ENCODE measurements at places on chromosomes 7 and 10.

- DNase-seq: no peak
These were observed 94.3 kb upstream of the AFAP1L2 start for GRCh38 chr10:114498413-114499111.

- DNase-seq: no peak
These were observed 38.9 kb downstream of the JAKMIP3 start for GRCh38 chr10:132104471-132105301.

DNA sequence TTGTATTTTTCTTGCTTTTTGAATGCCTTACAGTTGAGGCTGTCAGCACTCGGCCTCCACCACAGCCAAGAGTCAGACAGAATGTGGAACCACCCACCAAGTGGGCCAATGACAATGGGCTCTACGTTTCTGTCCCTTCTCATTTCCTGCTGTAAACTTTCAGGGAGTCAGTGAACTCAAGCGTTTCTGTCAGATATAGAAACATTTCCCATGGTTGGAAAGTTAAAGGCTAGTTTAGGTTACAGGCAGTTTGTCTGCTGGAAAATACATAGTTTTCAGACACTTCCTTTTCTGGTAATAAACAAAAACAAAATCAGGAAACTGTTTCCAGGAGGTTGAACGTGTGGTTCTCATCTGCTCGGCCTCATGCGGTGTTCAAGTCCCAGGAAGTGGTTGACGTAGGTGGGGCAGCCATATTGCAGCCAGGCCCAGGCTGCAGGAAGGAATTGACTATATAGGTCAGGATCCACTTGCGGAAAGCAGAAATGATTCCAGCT lies 245.1 kb downstream of the CAMK1D start:
- DNase-seq: no peak

DNA sequence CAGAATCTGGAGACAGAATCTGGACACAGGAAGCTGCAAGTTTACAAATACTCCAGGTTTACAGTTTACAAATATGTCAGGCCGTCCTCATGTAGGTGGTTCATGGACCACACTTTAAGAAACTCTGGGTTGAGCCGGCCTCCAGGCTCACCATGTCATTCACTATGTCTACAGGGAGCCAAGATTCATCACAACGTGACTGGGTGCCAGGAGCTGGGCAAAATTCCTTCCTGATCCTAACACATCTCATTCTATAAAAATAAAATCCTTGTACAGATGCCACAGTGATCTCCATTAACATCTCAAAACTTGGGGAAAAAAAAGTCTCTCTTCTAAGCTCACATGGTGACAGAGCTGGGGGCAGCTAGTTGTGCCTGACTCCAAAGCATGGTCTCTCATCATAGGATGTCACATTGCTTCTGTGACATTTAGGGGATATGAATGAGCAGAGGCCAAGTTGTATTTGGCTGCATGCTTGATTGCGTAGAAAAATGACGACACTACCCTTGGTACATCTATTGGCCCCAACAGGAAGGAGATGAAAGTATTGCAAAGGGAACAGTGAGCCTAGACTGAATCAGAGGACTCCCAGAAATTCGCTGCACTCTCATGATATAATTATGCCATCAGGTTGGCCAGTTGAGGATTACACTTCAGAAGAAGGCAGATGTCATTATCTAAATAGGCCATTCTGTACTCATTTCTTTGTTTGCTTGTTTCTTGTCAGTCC lies 35.9 kb downstream of the MTURN start:
- no peak for DNase-seq

DNA sequence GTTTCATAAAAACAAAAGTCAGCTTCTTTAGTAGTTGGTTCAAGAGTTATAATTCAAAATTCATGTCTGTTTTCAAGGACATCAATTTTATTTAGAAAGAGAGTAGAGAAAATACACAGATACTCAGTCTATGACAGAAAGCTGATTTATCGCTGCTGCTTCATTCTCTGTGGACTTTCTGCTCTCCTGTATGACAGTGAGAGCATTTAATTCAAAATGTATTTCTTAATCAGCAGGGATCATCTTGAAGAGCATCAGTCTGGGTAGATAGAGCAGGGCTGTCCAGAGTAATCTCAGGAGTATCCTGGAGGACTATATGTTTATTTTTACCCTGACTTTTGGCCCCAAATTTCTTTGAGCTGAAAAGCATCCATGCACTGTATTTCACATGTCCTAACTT lies 1676.7 kb downstream of the REEP3 start:
- no peak for DNase-seq

GRCh38 chr7:74474271-74474865 lies 20.7 kb downstream of the GTF2IRD1 start:
- DNase-seq: no peak

DNA sequence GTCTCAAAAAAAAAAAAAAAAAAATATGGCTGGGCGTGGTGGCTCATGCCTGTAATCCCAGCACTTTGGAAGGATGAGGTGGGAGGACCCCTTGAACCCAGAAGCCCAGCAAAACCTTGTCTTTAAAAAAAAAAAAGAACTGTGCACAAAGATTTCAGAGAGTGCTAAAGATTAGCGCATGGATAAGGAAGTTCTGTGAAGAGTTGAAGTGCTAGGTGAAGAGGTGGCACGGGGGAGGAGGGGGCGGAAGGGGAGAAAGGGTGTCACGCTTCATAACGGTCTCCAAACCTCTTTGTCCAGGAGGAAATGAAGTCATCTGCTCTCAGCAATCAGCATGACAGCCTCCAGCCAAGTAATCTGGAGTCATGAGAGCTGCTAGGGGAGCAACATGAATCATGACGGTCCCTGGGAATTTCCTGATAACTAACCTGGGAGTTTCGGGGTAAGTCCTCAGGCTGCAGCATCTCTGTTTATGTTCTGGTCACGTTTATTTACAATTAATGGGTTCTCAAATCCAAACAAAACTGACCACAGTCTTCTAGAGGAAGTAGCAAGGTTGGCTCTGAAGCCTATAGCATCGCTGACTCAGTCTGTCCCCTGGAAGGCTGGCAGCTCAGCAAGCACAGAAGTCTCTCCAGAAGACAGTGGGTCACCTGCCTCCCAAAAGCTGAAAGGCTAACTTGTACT lies 1.9 kb upstream of the PLAU start:
- DNase-seq: no peak

GRCh38 chr7:15418264-15418663 lies 143.6 kb downstream of the AGMO start:
- no peak for DNase-seq

- DNase-seq: no peak
These were observed 183.7 kb upstream of the CELF2 start for GRCh38 chr10:10833955-10834354.

DNA sequence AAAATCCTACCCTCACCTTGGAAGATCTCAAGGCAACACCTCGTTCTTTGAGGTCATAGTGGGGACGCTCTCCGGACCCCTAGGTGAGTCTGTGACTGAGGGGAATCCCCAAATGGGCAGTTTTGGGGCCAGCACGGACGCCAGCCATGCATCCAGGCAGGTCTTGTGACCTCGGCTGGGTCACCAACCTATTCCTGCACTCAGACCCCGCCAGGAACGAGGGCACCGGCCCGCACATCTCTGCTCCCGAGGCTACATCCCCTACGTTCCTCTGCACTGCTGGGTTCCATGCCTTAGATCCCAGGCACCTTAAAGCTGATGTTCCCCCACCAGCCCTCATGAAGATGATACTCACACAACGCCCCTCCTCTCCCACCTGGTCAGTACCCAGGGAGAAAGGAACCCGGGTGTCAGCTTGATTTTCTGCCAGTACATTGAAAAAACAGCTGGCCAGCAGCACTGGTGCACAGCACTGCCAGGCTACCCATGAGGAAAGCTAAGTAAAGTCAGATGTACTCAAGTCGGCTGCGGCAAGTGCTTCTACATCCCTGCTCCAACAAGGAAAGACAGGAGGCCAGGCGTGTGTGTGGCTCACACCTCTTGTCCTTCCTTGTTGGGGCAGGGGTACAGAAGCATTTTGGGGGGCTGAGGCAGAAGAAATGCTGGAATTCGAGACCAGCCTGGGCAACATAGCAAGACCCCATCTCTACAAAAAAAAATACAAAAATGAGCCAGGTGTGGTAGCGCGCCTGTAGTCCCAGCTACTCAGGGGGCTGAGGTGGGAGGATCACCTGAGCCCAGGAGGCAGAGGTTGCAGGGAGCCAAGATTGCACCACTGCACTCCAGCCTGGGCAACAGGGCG lies 48.1 kb downstream of the DIP2C start:
- no peak for DNase-seq

DNA sequence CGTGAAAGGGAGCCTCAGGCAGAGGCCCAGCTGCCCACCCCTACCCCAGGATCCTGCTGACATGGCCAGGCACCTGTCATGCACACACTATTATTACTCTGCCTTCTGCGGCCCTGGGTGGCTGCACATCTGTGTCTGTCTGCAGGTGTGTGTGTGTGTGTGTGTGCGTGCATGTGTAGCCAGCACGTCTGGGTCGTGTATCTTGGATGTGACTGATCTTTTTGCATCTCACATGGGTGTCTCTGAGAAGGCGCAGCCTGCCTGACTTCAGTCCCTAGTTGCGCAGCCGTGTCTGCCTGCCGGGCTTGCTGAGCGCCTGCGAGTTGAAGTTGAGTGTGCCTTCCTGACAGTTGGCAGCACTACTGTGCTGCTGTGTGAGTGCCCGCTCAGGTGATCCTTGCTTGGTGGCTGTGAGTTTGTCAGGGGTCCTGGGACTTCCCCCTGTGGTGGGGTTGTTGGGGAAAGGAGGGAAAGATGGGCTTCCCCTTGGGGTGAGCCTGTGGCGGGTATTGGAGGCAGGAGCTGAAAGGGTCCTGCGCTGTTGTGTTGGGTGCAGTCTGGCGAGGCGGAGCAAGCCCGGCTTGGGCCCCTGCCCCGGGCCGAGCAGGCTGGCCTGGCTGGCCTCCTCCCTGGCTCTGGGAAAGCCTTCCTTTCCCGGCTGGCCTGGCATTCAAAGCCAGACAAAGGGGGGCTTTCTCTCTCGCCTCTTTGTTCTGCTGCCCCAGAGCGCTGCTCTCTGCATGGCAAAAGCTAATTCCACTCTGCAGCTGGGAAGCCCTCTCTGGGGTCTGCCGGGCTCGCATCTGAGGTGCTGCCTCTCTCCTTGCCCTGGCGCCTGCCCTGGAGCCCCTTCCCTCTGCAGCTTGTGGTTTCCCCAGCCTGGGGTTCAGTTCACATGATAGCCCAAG lies 4.9 kb downstream of the TRIM8 start:
- DNase-seq: no peak

- DNase-seq: peak; percentile 53
These were observed 844 bp downstream of the FBXW4 start for GRCh38 chr10:101693978-101694673.

DNA sequence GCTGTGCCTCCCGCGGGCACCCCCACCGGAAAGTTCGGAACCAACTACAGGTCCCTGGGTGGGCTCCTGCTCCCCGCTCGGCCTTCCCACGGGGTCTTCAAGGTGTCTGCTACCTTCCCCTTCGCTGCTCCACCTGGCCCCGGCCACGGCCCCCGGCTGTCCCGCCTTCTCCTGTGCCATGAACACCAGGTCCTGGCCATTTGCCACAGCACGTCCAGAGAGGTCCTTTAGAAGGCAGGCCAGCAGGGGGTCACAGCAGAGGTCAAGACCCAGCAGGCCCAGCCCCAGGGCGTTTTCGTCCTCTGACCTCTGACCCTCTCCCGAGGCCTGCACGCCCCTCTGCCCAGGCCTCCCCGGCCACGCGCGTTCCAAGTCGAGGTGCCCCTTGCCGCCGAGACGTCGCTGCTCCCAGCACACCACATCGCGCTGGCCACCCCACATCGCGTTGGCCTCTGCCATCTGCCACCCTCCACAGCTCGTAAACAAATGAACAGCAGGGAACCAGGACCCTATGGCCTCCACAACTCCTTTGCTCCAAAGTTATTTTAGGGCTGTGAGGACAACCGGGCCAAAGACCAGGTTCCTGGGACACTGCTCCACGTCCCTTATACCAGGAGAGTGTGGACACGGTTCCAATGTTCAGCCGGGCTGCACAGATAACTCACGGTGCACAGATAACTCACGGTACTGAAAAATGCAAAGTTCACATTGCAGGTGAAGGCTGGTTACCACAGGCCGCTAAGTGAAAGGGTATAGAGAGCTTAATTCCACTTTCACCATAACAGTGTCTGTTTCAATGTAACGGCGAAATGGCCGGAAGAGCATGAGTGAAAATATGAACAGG lies 74.3 kb downstream of the CFAP46 start:
- no peak for DNase-seq

DNA sequence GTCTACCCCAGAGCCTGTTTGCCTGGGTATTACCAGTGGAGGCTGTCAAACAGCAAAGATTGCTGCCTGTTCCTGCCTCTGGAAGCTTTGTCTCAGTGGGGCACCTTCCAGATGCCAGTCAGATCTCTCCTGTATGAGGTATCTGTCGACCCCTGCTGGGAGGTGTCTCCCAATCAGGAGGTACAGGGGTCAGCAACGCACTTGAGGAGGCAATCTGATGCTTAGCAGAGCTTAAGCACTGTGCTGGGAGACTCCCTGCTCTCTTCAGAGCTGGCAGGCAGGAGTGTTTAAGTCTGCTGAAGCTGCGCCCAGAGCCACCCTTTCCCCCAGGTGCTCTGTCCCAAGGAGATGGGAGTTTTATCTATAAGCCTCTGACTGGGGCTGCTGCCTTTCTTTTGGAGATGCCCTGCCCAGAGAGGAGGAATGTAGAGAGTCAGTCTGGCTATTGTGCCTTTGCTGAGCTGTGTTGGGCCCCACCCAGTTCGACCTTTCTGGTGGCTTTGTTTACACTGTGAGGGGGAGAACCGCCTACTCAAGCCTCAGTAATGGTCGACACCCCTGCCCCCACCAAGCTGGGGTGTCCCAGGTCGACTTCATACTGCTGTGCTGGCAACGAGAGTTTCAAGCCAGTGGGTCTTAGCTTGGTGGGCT lies 62.2 kb downstream of the PPP1R9A start:
- DNase-seq: no peak

DNA sequence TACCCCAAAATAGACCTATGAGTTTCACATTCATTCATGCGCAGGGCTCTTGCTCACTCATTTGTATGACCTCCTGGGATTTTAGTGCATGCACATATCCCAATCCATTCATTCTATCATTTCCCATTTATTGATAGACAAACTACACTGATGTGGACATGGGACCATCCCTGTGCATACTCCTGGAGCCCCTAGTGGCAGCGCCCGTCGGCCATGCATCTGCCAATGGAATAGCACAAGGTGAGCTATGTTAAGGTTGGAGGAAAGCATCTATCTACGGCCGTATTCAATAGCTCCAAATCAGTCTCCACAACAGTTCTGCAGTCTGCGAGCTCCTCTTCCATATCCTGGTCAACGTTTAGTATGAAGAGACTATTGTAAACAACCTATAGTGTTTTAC lies 31.7 kb upstream of the FIGNL1 start:
- no peak for DNase-seq

DNA sequence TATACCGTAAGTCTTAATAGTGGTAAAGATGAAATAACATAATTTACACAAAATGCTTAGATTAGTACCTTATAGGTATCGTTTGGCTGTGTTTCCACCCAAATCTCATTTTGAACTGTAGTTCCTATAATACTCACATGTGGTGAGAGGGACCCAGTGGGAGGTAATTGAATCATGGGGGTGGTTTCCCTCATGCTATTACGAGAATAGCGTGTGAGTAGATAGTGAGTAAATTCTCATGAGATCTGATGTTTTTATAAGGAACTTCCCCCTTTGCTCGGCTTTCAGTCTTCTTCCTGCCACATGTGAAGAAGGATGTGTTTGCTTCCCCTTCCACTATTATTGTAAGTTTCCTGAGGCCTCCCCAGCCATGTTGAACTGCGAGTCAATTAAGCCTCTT lies 426.3 kb upstream of the POT1 start:
- DNase-seq: no peak

- DNase-seq: no peak
These were observed 14.0 kb downstream of the RALA start for GRCh38 chr7:39637400-39637799.

GRCh38 chr7:139559364-139560105 lies 36.0 kb downstream of the CLEC2L start:
- no peak for DNase-seq

All from activated CD4-positive, alpha-beta T cell treated with anti-CD3 and anti-CD28 coated beads, Interleukin-2, amount 50 U/mL, for 24 hours (primary cell).